Stomach (tissue), 19 donors: ENCODE measurements at places on chromosomes 11 and 22.
A peak's percentile ranks its signal among the peaks of the same experiment; 100 is the strongest.

- no peak for DNase-seq
Observed at GRCh38 chr22:33070600-33070999, 12.4 kb upstream of the SYN3 start.

- DNase-seq, result peak; percentile 51
Observed at GRCh38 chr22:28604966-28605761, 74.5 kb downstream of the TTC28 start.

DNA sequence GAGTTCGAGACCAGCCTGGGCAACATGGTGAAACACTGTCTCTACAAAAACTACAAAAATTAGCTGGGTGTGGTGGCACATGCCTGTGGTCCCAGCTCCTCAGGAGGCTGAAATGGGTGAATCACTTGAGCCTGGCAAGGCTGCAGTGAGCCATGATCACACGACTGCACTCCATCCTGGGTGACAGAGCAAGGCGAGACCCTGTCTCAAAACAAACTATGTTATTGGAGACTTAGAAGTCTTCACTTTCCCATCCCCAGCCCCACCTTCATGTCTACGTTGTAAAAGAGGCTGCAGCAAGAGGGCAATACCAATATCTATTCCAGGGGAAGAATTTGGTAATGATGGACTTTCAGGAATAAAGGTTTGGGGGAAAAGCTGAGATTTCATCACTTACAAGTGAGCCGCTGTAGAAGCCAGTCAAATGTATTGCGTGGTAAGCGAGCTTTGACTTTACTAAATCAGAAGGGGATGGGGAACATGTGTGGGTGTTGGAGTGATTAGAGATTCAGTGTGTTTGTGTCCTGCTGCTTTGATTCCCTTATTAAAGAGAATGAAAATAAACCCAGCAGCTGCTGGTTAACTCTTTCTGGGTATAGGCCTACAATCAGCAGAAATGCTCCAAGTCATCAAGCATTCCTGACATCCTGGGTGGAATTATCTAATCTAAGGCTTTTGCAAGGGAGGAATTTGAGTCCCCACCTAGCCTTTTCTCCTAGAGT, 53.7 kb downstream of the UBASH3B start:
- no peak for DNase-seq

GRCh38 chr11:61969838-61970662, 2.6 kb upstream of the FTH1 start:
- no peak for DNase-seq

DNA sequence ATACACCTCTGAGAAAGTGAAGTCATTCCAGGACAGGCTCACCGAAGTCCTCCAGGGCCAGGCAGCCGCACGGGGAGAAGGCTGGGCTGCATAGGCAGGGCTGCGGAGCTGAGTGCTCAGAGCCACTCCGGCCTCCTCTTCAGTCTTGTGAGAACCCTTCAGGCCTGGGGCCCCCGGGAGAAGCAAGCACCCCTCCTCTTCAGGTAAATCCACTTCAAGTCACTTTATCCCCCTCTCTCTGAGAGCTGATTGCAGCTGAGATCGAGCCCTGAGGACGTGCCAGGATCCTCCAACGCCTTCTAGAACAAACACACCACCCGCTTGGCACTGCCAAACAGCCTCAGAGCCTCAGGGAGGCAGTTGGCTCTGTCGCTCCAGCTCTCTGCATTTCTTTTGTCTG, 1526.3 kb downstream of the BRD1 start:
- no peak for DNase-seq

GRCh38 chr11:46521961-46522681, 71.7 kb downstream of the AMBRA1 start:
- DNase-seq, result no peak

DNA sequence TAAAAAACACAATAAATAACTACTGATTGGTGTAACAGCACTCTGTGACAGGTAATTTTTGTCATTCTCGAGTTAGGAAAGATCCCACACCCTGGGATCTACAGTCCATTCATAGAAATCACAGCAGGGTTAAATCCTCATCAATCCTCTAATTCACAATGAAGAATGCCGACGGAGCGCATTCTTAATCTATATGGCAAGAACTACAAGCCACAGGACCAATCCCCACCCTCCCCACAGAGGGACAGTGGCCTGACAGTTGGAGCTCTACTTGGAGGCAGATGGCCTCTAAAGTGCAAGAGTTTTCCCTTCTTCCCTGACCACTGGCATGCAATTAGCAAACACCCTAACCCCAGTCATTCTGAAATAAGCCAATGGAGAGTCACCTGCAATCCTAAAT, 34.2 kb downstream of the TCF20 start:
- no peak for DNase-seq

GRCh38 chr11:117072517-117073461, 25.4 kb downstream of the SIK3 start:
- DNase-seq, result peak; percentile 52

DNA sequence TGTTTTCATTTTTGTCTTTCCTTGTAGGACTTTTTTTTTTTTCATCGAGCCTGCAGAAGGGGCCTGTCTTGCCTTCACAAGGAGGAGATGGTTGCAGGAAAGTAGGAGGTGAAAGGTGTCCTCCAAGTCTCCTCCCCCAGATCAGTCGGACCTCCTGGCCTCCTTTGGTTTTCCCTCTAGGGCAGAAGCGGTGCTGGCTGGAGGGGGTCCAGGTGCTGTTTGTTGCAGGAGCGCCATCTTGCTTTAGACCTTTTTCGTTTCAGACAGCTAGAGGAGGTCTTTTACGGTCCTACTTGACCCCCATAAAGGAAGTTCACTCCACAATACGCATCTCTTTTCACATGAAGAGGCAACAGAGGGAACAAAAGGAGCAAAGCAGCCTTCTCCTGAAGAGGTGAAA, 66.0 kb downstream of the ZBTB16 start:
- DNase-seq, result no peak

- DNase-seq, result no peak
Observed at GRCh38 chr11:122751292-122752070, 86.8 kb upstream of the CRTAM start.

- no peak for DNase-seq
Observed at GRCh38 chr22:43507235-43507634, 95.4 kb downstream of the MPPED1 start.

DNA sequence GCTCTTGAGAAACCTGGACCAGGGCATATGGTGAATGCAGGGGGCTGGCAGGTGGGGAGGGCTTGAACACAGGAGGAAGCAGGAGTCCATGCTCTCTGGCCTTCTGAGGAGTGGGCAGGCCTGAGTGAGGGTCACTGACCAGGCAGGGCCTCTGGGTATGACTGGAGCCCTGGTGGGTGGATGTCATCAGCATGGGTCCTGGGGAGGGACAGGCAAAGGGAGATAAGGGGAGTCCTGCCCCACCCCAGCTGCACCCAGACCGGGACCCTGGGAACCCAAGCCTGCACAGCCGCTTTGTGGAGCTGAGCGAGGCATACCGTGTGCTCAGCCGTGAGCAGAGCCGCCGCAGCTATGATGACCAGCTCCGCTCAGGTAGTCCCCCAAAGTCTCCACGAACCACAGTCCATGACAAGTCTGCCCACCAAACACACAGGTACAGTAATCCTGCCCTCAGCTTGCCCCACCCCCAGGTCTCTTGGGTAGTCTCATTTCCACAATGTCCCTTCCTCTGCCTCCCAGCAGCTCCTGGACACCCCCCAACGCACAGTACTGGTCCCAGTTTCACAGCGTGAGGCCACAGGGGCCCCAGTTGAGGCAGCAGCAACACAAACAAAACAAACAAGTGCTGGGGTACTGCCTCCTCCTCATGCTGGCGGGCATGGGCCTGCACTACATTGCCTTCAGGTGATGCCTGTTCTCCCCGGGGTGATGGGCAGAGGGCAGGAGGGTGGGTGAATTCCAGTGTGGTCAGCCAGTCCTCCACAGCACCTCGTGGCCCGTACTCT, 2.0 kb upstream of the VEGFB start:
- no peak for DNase-seq

DNA sequence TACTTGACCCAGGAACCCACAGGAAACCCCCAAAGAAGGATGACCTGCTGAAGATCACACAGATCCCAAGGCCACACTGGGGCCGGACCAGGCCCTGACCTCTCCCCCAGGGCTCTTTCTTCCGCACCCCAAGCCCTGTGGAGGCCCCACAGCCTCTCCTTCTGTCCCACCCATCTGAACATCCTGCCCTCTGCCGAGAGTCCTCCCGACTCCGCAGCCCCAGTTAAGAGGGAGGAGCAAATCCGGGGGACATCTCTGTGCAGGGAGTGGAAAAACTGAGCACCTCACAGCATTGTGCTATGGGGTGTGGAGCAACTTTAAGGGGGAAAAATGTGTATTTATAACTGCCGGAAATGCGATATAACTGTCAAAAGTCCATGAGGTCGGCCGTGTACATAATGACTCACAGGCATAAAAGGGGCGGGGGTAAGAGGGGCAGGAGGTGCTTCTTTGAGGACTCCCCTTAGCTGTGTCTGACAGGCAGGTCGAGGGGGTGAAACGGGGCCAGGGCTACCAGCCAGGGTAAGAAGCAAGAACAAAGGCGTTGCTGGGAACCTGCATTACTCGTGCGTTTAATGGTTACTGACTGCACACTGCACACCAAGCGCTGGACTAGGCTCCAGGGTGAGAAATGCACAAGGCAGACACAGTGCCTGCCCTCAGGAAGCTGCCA, 57.2 kb downstream of the WNT11 start:
- DNase-seq, result peak; percentile 60

DNA sequence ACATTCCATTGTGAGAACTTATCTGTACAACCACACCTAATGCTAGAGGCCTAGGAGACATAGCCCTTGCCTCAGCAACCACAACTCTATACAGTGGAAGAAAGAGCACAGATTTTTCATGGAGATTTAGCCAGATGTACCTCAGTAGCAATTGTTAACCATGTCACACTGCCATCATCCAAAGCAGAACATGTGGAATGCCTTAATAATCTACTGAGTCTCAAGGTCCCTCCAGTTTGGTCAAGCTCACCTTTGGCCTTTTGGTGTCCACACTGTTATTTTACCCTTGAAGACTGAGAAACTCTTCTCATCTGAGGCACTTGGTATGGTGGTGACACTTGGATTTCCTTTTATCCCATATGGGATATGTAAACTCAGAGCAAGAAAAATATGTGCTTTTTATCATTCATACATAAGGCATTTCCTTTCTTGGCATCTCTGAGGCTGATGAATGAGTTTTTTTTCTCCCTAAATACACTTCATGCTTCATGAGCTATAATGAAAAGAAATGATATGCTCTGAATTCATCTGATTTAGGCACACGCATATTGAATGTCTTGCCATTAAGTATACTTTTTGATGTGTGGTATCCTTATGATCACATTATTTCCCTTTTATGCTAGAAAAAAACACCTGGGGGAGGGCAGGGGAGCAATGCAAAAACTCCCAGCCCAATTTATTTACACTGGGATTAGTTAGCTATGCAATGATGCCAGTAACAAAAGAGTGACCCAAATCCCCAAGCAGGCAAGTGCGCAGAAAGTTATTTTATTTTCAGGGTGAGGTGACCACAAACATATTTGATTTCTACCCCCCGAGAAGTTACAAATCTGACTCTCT, 63.3 kb upstream of the ME3 start:
- no peak for DNase-seq

DNA sequence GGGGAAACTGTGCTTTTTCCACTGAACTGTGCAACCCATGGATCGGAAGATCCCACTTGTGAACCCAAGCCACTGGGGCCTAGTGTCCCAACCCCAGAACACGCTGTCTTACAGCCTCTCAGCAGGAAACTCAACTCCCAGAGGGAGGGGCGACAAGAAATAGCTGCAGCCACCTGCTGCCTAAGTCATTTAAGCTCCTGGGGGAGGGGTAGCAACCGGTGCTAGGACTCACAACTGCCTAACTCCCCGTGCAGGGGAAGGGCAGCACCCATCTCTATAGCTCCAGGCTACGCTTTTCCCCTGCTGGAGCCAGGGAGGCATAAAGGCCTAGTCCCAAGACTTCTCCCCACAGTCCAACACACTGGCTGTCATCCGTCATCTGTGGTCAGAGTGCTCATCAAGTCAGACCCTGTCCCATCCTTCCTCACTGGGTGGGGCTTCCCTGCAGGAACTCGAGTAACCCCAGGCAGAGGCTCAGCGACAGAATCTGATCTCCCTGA, 363.0 kb downstream of the LUZP2 start:
- no peak for DNase-seq

- no peak for DNase-seq
Observed at GRCh38 chr11:123547180-123547579, 107.2 kb downstream of the SCN3B start.

GRCh38 chr11:15406851-15407351, 292.2 kb downstream of the INSC start:
- no peak for DNase-seq

DNA sequence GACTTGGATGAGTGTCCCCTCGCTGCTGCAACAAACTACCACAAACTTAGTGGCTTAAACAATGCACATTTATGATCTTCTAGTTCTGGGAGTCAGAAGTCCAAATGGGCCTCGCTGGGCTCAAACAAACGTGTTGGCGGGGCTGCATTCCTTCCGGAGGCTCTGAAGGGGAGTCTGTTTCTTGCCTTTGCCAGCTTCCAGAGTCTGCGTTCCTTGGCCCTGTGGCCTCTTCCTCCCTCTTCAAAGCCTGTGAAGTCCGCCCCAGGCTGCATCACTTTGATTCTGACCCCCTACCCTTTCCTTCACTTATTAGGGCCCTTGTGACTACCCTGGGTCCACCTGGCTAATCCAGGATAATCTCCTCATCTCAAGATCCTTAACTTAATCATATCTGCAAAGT, 80.3 kb upstream of the NECTIN1 start:
- no peak for DNase-seq

GRCh38 chr11:77384571-77384970, 83.1 kb upstream of the GDPD4 start:
- no peak for DNase-seq

DNA sequence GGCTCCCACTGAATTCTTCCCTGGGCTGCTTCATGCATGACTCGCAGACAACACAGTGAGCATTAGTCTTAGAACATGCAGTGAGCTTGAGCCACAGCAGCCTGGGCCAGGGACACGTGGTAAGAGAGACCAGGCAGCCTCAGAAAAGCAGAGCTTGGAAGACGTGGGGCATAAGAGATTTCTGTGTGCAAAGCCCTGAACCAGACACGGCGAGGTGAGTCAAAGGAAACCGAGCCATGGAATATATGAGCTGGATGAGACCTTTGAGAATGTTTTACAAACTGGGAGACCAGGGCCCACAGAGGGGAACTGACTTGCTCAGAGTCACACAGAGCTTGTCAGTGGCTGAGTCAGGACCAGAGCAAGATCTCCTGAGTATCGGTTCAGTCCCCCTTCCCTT, 8.5 kb upstream of the FXYD6 start:
- no peak for DNase-seq

DNA sequence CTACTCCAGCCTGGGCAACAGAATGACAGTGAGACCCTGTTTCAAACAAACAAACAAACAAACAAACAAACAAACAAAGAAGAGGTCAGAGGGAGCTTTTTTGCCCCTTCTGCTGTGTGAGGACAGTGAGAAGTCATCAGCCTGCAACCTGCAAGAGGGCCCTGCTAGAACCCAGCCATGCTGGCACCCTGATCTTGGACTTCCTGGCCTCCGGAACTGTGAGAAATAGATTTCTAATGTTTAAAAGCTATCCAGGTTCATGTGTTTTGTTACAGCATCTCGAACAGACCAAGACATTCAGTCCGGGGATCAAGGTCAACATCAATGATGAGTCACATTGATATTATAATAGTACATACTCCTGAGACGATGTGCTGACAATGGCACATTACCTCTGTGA, 41.4 kb upstream of the GRAMD1B start:
- DNase-seq, result no peak

- no peak for DNase-seq
Observed at GRCh38 chr22:46578251-46578823, 40.9 kb upstream of the CELSR1 start.

- no peak for DNase-seq
Observed at GRCh38 chr22:46969491-46969890, 207.0 kb downstream of the TBC1D22A start.

- no peak for DNase-seq
Observed at GRCh38 chr11:113091481-113091780, 130.2 kb downstream of the NCAM1 start.
